ENCODE measurements at places on chromosomes 11 and 22. TPM values are rescaled to one million over a fixed set of nuclear protein-coding genes. Genes with fewer than 3 reads are reported as not detected.

The PHF21B gene
- 1.0 TPM for total RNA-seq

The C11orf58 gene
- 150 TPM for total RNA-seq

The LDHAL6A gene
- total RNA-seq, result not detected

The MYBPC3 gene
- 1.6 TPM for total RNA-seq

Measured in skeletal muscle tissue (tissue), 5 donors.